ENCODE measurements at places on chromosomes 4 and X. TPM values are rescaled to one million over a fixed set of nuclear protein-coding genes. Genes with fewer than 3 reads are reported as not detected.
A peak's percentile ranks its signal among the peaks of the same experiment; 100 is the strongest.

Gene FAM184B
- total RNA-seq: not detected

Gene CXorf65
- total RNA-seq: not detected

Gene SOD3
- 549 TPM for total RNA-seq

- no peaks in the 10 kb centered on the region for H3K36me3 ChIP-seq
- H3K27me3 ChIP-seq: no peaks in the 10 kb centered on the region
- H3K4me3 ChIP-seq: no peak overlapping the region
- DNase-seq: no peak
- peaks cover 42% of the 10 kb centered on the region for H3K4me1 ChIP-seq
- no peak overlapping the region for H3K27ac ChIP-seq
Measured at GRCh38 chr4:87012265-87012953, 77.6 kb downstream of the AFF1 start.

DNA sequence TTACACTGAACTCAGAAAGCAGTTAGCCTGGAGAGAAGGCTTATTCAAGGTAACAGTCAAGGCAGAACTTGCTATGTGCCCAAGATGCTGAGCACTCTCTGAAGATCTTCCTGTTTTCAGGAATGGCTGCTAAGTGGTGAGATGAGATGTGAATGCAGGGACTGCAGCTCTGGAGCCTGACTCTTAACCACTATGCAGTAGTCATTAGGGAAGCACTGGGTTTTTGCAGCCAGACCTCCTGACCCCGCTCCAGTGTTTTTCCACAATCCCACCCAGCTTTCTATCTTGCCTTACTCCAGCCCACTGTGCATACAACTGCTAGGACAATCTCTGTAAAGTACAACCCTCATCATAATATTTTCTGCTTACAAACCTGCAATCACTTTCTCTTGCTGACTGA, 95.2 kb upstream of the LNX1 start:
- no peaks in the 10 kb centered on the region for H3K27me3 ChIP-seq
- no peaks in the 10 kb centered on the region for H3K36me3 ChIP-seq
- H3K27ac ChIP-seq: no peak overlapping the region
- no peak for DNase-seq
- no peak overlapping the region for H3K4me3 ChIP-seq
- H3K4me1 ChIP-seq: peaks cover 10% of the 10 kb centered on the region

GRCh38 chr4:68346461-68346860, 3.4 kb downstream of the YTHDC1 start:
- peaks cover 44% of the 10 kb centered on the region for H3K4me1 ChIP-seq
- H3K27ac ChIP-seq: no peak overlapping the region
- peak overlapping the region; percentile 83 for H3K4me3 ChIP-seq
- H3K27me3 ChIP-seq: no peaks in the 10 kb centered on the region

GRCh38 chr4:142818031-142818430, 28.1 kb downstream of the INPP4B start:
- peak overlapping the region; percentile 59 for H3K4me3 ChIP-seq
- no peaks in the 10 kb centered on the region for H3K27me3 ChIP-seq
- H3K36me3 ChIP-seq: no peaks in the 10 kb centered on the region
- H3K4me1 ChIP-seq: peaks cover 37% of the 10 kb centered on the region
- no peak for DNase-seq

DNA sequence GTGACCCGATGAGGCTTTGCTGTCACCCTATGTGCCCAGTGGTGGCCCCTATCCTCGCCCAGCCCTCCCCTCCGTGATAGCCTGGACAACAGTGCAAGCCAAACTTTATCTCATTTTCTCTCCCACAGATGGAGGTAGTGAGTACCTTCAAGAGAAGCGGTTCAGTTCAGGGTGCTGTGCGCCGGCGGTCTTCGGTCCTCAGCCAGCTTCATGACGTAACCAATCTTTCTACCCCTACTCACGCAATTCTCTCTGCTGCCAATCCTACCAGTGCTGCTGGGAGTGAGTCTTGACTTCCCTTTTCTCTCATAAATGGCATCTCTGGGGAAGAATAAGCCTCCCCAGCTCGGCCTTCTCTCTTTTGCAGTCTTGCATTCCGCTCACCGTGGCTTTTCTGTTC, 29.5 kb downstream of the CCNQ start:
- no peaks in the 10 kb centered on the region for H3K27me3 ChIP-seq
- H3K4me3 ChIP-seq: no peak overlapping the region
- no peak overlapping the region for H3K27ac ChIP-seq

- no peak overlapping the region for H3K4me3 ChIP-seq
- H3K4me1 ChIP-seq: no peaks in the 10 kb centered on the region
- no peak for DNase-seq
- no peaks in the 10 kb centered on the region for H3K27me3 ChIP-seq
- no peak overlapping the region for H3K27ac ChIP-seq
Measured at GRCh38 chr4:94743838-94744237, 13.9 kb upstream of the BMPR1B start.

GRCh38 chr4:143586080-143586479, 72.6 kb downstream of the SMARCA5 start:
- H3K4me1 ChIP-seq: no peaks in the 10 kb centered on the region
- no peak overlapping the region for H3K27ac ChIP-seq
- H3K36me3 ChIP-seq: no peaks in the 10 kb centered on the region
- no peak for DNase-seq
- H3K4me3 ChIP-seq: no peak overlapping the region
